Dermis blood vessel endothelial cell (primary cell): ENCODE measurements at places on chromosomes 4 and X. TPM values are rescaled to one million over a fixed set of nuclear protein-coding genes. Genes with fewer than 3 reads are reported as not detected.

- no peak for DNase-seq
Measured at GRCh38 chr4:102335616-102336015, 9.7 kb downstream of the SLC39A8 start.

- DNase-seq = no peak
Measured at GRCh38 chr4:173531086-173531965, 1.3 kb upstream of the HAND2 start.

DNA sequence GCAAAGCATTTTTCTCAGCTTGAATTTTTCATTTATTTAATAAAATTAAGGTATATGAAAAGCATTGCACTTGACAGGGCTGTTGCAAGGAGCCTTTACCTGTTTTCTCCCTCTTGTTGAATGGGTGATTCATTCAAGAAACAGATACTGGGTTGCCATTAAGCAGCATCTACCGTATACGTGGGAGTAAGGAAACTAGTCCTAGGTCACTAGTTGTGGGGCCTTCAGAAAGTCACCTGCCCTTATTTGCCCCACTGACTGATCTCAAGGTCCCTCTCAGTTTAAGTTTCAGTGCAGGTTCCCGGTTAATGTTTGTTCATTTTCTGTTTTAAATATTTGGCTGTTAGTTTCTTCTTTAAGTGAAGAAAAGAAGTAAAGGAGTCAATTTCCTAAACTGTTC lies 34.0 kb downstream of the LHFPL1 start:
- no peak for DNase-seq

GRCh38 chrX:15679246-15679645 lies 14.6 kb upstream of the CLTRN start:
- no peak for DNase-seq

GRCh38 chr4:37735578-37735977 lies 49.4 kb upstream of the RELL1 start:
- DNase-seq = no peak

DNA sequence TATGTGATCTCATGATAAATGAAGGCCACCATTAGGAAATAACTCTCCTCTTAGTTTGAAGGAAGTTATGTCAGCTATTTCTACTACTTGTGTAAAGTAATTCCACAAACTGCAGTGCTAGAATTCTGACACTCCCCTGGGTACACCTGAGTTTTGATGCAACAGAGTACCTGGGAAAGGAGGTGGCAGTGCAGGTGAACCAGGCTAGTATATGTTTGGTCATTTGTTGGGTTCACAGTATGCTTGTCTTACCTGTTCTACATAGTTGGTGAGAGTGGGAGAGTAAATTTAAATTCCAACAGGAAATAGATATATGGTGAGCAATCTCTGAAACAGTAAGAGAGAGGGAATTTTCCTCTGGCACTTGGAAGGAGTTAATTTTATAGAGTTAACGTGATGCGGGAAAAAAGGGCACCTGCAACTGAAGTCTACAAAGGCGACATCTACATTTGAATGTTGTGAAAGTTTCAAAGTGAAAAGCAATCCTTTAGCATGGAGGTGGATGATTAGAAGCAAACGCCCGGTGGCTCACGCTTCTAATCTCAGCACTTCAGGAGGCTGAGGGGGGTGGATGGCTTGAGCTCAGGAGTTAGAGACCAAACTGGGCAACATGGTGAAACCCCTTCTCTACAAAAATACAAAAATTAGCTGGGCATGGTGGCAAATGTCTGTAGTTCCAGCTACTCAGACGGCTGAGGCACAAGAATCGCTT lies 8.3 kb upstream of the SLC10A6 start:
- no peak for DNase-seq

GRCh38 chrX:110964786-110965185 lies 131.2 kb upstream of the PAK3 start:
- DNase-seq = no peak

DNA sequence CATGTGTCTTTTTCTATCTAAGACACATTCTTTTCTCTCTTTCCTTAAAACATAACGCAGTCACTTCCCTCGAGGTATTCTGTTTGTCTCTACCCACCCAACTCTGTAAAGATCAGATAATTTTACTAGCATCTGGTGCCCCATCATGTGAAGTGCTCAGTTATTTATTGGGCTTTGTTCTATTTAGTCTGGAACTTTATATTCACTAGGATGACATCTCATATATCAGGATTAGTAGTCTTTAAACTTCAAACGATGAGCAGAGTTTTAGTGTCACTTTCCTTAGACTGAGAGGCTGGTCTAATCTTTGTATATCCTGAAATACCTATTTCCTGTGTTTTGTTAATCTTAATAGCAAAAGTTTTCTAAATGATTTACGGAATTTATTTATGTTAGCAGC lies 445.5 kb upstream of the NDST3 start:
- no peak for DNase-seq

DNA sequence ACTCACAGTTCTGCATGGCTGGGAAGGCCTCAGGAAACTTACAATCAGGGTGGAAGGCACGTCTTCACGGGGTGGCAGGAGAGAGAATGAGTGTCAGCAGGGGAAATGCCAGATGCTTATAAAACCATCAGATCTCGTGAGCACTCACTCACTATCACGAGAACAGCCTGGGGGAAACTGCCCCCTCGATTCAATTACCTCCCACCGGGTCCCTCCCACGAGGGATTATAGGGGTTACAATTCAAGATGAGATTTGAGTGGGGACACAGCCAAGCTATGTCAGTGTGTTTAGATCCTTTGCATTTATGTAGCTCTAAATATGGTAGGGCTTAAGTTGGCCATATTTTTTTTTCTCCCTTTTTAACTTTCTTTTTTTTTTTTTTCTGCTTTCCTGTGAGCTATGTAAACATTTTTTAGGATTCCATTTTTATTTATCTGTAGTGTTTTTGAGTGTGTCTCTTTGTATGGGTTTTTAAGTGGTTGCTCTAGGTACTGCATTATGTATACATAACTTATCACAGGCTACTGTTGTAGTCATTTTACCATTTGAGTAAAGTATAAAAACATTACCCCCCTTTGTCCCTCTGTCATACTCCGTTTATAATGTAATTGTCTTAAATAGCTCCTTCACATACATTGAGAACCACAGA lies 79.0 kb downstream of the ADRA2C start:
- DNase-seq = no peak

DNA sequence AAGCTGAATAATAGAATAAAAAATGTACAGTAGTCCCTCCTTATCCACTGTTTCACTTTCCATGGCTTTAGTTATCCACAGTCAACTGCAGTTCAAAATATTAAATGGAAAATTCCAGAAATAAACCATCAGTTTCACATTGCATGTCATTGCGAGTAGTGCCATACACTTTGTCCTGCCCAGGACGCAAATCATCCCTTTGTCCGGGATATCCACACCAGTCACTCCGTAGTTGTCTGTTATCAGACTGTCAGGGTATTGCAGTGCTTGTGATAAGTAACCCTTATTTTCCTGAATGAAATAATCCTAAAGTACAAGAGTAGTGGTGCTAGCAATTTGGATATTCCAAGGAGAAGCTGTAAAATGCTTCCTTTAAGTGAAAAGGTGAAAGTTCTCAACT lies 271.3 kb downstream of the DKK2 start:
- DNase-seq = no peak

PDS5A gene
- 74.7 and 107 TPM in 2 replicates for total RNA-seq

HS6ST2 gene
- under 0.01 and 0.19 TPM in 2 replicates for total RNA-seq

GNRHR gene
- total RNA-seq = not detected in 2 replicates

TLL1 gene
- 32.7 and 41.0 TPM in 2 replicates for total RNA-seq
